ENCODE measurements at places on chromosomes 11 and 22.

DNA sequence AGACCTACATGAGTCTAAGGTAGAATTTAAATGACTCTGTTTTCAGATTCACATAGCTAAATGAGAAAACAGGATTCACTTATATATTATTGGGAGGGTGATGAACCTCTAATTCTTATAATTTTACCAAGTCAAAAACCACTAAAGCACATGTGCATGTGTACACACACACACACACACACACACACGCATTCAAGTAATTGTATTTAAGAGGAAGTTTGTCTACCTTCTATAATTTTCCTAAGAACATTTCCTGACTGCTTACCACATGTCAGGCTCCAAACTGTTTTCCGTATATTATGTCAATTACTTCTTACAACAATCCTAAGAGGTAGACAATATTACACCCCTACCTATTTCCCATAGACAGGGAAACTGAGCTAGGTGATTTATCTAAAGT, 6.7 kb downstream of the RNF141 start:
- no peak for DNase-seq

GRCh38 chr11:126338346-126339055, 17.0 kb upstream of the ST3GAL4 start:
- no peak for DNase-seq

DNA sequence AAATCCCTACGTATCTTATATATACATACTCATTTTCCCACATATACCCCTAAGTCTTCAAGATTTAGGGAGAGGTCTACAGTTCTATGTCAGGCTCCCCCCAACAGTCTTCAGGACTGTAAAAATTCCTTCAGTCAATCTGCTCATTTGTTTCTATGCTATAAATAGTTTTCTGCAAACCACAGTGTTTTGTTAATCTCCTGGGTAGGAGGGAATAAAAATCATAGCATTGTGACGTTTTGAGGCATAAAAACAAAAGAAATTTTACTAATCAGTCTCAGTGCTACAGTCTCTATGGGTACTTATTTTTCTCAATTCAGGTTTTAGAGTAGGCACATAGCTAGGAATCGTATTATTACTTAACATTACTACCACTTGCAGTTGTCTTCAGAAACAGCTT, 552.8 kb upstream of the LRRC4C start:
- DNase-seq = no peak

- DNase-seq = no peak
Measured at GRCh38 chr22:29115682-29116288, 43.0 kb downstream of the KREMEN1 start.

GRCh38 chr11:44464741-44465140, 100.7 kb upstream of the CD82 start:
- no peak for DNase-seq

GRCh38 chr11:117953024-117953671, 23.9 kb upstream of the TMPRSS13 start:
- peak; percentile 50 for DNase-seq

GRCh38 chr11:66327171-66328030, 8.8 kb downstream of the RIN1 start:
- DNase-seq = no peak

GRCh38 chr11:119320776-119321524, 4.0 kb upstream of the MCAM start:
- no peak for DNase-seq
